ENCODE measurements at places on chromosomes 2 and 18.
A peak's percentile ranks its signal among the peaks of the same experiment; 100 is the strongest.

GRCh38 chr2:10982931-10983701 is 71.4 kb downstream of the KCNF1 start:
- DNase-seq: peak; percentile 99

DNA sequence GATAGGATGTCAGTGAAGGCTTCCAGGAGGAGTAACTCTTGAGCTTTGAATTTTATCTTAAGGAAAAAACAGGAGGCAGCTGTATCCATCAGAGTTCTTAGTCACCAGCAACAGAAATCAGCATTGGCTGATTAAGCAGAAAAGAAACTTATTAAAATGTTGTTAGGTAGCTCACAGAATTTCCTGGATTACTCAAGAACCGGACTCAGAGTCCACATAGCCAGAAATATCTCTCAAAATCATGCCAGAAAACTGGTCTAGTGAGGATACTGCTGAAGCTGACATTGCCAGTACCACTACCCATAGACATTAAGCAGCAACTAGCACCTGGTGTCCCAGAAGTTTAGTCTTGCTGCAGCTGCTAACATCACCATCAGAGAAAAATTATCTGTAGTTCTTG is 10.1 kb upstream of the AFTPH start:
- no peak for DNase-seq

- DNase-seq: no peak
Measured at GRCh38 chr18:38886861-38887670, 1321.5 kb upstream of the CELF4 start.

DNA sequence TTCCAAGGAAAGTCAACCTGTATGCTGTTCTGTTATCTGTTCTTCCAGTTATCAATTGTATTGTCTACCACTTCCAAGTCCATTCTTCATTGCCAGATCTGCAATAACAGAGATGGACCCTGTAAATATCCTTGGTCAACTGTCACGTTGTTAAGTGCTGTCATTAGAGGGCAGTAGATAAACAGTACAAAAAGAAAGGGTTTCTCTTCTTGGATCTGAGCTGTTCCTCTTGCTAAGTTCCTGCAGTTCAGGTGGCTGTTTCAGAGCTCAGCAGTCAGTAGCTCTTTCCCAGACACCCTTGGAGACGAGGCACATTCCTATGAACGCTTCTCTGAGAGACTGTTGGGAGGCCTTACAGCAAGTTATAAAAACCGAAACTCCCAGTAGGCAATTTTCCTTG is 957.1 kb upstream of the CHAC2 start:
- peak; percentile 9 for DNase-seq

- no peak for DNase-seq
Measured at GRCh38 chr2:37985333-37985732, 60.2 kb downstream of the RMDN2 start.

GRCh38 chr2:14517731-14518130 is 114.8 kb upstream of the LRATD1 start:
- DNase-seq: no peak

DNA sequence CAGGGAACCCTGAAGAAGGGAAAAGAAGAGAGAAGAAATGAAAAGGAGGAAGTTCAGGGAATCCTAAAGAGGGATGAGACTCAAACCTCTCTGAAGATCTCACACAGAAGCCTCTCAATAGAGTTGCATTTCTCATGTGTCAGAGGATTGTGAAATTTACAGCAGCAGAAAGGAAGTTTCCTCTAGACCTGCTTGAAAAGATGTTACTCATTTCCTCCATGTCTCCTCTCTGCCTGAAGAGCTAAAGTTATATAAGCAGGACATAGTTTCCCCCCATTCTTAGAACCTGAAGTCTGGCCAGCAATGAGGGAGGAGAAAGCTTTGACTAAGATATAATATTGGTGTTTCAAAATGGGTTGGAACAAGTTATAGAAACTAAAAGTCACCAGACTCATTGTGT is 1155.6 kb downstream of the LRP1B start:
- no peak for DNase-seq

GRCh38 chr18:69257861-69258458 is 142.7 kb upstream of the DOK6 start:
- DNase-seq: peak; percentile 66

GRCh38 chr2:162914161-162914560 is 75.6 kb upstream of the KCNH7 start:
- no peak for DNase-seq

DNA sequence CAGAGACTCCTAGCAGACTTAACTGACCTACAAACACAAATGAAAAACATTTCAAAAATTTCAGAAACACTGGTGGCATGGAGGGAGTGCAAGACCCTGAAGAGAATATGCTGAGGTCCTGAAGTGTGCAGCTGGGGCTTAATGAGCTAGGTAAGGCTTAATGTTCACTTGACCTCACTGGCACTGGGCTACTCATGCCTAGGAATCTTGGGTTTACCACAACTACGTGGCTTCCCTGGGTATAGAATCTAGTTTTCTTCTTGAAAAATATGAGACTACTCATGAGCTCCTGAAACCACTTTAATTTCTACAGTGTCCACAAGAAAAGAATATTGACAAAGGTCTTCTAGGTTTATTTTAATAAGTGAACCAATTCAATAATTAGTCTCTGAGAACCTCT is 139.8 kb downstream of the HNMT start:
- DNase-seq: no peak

DNA sequence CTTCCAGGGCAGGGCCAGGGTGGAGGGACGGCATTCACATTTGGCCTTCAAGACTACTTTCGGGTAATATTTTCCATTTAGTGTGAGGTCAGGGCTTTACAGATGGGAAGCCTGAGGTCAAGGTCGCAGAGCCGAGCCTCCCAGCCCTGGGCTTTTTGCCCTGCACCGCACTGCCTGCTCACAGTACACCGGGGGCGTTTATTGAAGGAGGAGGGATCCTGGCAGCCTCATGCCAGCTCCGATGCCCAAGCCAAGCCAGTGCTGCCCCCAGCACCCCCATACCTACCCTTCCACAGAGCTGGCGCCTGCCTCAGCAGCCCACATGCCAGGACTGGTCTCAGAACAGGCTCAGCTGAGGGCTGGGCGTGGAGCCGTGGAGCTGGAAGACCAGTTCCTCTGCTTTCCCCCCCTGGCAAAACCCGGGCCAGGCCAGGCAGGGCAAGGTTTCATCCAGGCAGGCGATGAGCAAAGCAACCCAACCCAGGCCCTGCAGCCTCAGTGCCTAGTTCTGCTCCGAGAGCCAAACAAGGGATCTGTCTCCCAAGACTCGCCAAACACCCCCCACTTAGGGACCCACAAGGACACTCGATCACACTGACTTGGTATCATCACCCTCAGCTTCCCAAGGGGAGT is 11.9 kb downstream of the SDC1 start:
- no peak for DNase-seq

GRCh38 chr2:162300266-162300665 is 18.2 kb downstream of the IFIH1 start:
- no peak for DNase-seq

DNA sequence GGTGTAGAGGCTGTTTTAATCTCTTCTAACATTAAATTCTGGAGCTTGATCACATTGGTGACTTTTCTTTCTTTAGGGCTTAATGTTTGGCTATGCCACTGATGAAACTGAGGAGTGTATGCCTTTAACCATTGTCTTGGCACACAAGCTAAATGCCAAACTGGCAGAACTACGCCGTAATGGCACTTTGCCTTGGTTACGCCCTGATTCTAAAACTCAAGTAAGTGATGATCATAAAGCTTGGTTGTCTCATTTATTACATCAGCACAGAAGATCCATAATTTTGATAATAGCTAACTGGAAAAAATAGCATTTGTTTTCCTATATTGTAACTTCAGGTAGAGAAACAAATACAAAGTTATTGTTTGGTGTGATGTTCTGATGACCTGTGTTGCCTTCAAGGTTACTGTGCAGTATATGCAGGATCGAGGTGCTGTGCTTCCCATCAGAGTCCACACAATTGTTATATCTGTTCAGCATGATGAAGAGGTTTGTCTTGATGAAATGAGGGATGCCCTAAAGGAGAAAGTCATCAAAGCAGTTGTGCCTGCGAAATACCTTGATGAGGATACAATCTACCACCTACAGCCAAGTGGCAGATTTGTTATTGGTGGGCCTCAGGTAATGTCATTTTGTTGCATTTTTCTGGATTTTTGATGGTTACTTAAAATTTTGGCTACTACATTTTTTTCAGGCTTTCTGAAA is 2.9 kb downstream of the MAT2A start:
- DNase-seq: no peak

DNA sequence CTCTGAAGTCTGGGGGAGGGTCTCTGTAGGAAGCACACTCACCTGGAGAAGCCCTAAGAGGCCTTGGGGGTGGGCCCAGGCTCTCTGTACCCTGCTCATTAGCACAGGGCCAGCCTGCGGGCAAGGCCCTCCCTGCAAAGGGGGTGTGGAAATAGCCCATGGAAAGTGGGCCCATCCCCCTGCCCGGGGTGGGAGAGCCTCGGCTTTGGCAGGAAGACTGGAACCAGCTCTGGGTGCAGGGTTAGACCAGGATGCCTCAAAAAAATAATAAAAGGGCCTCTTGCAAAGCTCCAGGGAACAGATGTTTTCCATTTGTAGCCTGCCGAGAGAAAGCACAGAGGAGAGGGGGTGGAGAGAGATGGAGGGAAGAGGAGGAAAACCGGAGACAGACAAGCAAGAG is 98.7 kb downstream of the STPG4 start:
- peak; percentile 82 for DNase-seq

DNA sequence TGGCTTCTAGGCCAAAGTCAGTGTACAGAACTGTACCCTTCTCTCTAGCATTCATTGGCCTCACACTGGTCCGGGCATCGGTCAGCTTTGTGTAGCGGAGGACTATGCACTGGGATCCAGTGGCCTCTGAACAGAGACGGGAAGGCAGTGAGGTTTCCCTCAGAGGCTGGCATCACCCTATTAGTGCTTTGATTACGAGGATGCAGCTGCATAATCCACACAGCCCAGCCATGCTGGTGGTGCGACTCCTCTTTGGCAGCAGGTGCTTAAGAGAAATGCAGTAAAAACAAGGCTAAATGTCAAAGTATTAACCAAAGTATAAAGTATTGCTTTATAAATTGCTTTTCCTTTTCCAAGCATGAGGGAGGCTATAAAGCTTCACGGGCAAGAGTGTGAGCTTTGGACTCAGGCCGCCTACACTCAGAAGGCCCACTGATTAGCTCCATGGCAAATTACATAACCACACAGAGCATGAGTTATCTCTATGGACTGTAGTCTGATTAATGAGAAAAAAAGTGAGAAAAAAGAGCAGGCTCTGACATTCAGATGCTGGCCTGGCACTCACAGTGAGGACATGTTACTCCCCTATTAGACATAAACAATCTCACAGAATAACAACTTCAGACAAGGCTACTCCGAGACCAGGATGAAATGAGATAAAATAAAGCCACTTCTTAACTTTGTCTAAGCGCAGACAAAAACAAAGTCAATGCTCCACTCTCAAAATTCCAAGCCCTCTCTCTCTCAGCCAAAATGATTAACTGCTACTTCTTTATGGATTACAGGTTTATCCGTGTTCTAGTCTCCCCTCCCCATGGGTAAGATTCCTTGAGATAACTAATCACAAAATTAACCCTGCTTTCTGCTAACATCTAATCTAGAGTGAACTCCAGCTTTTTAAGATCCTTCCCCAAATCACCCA is 6.4 kb upstream of the CRYGC start:
- DNase-seq: no peak

- no peak for DNase-seq
Measured at GRCh38 chr2:207155516-207156444, 10.0 kb downstream of the KLF7 start.

DNA sequence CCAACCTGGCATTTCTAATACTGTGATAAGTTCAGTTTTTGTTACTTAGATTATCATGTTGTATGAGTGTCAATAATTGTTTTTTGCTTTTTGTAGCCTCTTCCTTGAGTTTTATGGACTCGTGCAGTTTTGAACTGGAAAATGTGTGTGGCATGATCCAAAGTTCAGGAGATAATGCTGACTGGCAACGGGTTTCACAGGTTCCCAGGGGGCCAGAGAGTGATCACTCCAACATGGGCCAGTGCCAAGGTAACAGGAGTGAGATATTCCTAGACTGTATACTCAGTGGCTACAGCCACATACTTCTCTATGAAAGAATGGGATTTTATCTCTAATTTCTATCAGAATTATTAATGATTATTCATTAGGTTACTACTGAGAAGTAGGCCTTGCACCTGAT is 18.2 kb downstream of the MEP1B start:
- DNase-seq: peak; percentile 27

- DNase-seq: no peak
Measured at GRCh38 chr2:196696423-196697079, 57.0 kb downstream of the CCDC150 start.

DNA sequence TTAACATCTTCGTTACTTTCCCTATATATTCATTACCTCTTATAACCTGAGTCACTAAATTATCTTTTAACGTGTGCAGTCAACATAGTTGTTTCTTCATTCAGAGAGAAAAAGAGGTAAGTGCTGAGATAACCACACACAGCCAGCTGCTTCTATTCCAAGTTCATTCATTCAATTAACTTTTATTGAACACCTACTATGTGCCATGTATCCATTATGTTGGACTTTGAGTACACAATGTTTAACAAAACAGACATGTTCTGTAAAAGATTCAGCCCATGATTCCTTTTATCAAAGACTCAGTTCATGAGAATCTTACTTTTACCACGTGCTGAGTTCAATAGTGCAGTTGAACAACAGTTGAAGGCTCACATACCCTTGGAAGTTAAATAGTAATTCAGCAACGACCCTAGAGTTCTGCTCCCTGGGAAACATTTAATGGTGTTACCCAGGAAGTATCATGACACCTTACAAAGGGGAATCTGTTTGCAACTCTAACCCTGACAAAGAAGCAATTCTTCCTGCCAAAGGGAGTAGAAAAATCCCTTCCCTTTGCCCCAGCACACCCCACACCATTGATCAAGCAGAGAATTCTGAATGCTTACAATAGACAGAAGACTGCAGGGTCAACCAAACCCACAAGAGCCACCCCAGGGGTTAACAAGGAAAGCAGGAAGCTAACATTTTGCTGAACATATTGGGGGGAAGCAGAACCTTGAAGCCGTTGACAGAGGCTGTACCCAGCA is 595.8 kb downstream of the STK39 start:
- no peak for DNase-seq

Measured in NCI-H2171 treated with DMSO at 0.1 percent for 48 hours (cell line).